Retinal pigment epithelial cell (primary cell): ENCODE measurements at places on chromosomes 2 and 18.
A peak's percentile ranks its signal among the peaks of the same experiment; 100 is the strongest.

GRCh38 chr2:98757904-98758421, 27.0 kb upstream of the MGAT4A start:
- peak; percentile 41 for DNase-seq

DNA sequence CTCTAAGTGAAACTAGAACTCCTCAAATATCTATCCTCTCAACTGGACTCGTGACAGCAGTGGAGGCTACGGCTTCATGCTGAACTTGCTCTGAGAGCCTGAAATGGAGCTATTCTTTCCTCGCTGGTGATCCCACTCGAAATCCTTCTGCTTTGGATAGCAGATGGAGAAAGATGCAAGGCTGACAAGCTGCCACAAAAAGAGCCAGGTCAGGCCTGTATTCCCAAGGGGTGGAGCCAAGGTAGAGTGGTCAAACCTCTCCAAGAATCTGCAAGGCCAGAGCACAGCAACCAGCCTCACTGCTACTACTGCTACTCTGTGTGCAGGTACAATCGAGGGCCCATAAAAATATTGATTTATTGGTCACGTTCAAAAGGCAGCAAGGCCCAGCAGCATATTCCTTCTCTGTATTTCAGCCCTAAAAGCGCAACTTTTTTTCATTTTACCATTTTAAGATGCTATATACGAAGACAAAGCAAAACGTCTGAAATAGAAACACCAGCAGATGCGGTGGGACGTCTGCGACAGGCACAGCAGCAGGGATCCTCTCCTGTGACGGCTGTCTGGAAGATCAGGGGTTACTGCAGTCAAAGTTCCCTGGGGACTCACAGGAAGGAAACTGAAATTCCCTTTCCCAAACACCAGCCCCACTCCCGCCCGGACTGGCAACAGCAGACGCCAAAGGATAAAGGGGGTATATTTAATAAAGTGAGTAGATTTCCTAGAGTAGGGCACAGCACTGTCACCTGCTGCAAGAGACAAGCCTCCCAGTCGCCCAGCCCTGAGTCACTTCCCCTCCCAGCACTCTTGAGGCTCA, 2.4 kb downstream of the SPRED2 start:
- no peak for DNase-seq

- no peak for DNase-seq
These were observed 23.4 kb downstream of the CENPA start for GRCh38 chr2:26809211-26809610.

DNA sequence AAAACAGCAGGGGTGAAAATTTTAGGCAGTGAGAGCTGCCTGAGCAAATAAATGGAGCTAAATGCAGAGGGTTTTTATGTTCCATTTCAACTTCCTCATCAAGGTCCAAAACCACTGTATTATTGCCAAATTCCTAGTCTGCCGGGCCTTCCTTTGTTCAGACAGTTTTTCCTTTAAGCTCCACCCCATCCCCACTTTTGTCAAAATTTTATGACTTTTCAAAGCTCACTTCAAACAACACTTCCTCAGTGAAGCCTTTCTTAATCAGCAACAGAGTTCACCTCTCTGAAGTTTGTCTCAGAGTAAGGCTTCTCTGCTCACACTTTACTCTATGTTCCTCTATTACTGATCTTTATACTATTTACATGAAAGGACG, 81.3 kb downstream of the CERKL start:
- no peak for DNase-seq

- no peak for DNase-seq
These were observed 132.2 kb downstream of the ARL4C start for GRCh38 chr2:234364661-234365060.

DNA sequence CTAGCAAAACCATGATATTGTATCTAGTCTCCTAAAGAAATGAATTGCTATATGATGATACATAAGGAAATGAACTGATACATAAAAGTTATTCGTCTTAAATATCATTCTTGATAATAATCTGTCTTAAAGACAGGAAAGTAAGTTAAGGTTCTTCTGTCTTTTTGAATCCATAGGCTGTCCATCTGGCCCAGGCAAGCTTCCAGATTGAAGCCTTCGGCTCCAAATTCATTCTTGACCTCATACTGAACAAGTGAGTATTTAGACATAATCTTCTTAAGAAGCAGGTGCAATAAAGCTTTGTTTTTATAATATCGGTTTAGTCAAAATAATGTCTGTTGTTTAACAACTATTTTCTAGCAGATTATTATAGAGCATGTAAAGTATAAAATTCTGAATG, 37.7 kb downstream of the ADAM23 start:
- no peak for DNase-seq

DNA sequence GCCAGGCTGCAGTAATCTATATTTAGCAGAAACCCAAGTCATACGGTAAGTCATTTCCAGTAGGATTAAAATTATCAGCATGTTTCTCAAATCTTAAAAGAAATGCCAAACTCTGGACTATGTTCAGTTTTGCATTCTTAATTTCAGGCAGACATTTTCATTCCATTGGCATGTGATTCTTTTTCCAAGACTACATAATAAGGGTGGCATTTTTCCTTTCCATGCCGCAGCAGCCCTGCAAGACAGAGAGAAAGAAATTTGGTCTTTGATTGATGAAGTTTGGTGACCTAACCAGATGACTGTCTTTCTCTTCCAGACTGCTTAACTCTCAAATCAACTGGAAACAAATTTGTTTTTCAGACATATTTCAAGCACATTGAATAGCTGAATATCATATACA, 118.1 kb downstream of the FHOD3 start:
- DNase-seq, result no peak

- DNase-seq, result no peak
These were observed 28.8 kb downstream of the TTC32 start for GRCh38 chr2:19873014-19873413.

DNA sequence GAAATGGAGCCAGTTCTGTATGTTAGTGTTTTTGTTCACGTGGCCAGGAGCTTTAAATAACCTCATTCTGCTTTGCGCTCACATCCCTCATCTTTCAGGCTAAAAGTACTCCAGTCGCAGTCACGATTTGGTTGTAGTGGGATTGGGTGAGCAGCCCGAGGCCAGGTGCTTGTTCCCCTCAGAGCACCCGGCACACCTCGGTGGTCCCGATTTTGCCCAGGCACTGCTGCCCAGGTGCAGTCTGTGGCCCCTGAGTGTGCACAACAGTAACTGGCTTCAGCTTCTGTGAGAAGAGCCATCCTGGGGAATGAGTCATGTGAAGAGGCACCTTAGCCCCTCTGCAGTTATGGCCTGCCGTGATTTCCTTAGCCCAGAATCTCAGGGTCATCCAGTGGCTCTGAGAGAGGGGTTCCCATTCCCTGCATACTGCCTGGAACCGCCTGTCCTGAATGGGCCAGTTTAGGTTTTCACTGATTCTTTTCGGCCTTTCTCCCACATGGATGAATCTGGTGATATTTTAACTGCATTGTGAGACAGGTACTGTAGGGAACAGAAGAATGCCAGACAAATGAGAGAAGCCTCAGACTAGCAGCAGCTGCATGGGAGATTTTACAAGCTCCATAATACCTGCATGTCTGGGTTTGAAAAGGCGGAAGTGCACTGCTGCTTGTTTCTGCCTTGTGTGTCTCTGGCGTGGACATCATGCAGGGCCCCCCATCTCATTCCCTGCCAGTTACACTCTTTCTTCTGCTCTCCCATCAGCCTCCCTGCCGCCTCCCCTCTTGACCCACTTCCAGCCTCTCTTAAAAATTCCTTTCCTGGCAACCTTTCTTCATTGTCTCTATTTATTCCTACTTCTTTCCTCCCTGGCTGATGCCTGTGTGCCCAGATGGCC, 33.5 kb downstream of the IMPA2 start:
- DNase-seq, result no peak

GRCh38 chr2:42138163-42139015, 30.8 kb upstream of the EML4 start:
- peak; percentile 96 for DNase-seq

DNA sequence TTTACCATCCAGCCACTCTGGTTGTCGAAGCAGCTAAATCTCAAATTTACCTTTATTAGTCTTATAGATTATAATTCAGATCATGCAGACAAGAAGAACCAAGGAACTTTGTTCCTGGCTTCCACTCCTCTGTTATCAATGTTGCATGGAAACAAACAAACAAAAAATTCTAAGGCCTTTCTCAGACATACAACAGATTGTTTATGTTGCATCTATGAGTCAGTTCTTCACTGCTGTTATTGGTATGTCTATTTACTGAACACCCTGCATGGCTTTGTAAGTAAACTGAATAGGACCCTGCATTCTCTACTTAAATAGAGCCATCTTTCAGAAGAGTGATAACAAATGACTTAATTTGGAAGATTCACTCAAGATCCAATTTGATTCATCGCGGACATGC, 1.6 kb upstream of the ANKRD44 start:
- no peak for DNase-seq

- no peak for DNase-seq
These were observed 2.2 kb downstream of the CD226 start for GRCh38 chr18:69945220-69946114.

DNA sequence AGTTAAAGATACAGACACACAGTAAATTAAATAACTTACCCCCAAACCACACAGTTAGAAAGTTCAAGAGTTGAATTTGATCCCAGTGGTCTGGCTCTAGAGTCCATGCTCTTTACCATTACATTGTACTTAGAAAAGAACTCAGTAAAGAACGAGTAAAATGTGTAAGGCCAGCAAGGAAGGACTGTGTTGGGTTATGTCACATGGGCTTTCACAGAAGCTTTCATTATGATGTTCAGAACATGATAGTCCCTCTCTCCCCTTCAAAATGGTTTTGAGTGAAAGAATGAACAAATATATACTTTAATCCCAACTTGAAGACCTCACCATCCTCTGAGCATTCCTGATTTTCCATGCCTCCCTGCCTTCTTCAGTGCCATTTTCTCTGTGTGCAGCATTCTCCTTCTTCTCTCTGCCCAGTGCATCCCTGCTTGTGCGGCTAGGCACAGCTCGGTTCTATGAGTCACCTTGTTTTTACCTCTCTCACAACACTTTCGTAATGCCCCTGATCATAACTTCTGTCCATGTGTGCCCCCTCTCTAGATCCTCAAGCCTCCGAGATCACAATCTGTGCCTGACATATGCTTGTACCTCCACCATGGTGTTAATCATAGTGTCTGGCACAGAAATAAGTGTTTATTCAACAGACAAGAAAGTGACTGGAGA, 22.0 kb downstream of the RASGRP3 start:
- no peak for DNase-seq

- DNase-seq, result no peak
These were observed 1.6 kb downstream of the IRS1 start for GRCh38 chr2:226797989-226798421.

- DNase-seq, result no peak
These were observed 24.2 kb downstream of the CDH2 start for GRCh38 chr18:28152754-28153153.

DNA sequence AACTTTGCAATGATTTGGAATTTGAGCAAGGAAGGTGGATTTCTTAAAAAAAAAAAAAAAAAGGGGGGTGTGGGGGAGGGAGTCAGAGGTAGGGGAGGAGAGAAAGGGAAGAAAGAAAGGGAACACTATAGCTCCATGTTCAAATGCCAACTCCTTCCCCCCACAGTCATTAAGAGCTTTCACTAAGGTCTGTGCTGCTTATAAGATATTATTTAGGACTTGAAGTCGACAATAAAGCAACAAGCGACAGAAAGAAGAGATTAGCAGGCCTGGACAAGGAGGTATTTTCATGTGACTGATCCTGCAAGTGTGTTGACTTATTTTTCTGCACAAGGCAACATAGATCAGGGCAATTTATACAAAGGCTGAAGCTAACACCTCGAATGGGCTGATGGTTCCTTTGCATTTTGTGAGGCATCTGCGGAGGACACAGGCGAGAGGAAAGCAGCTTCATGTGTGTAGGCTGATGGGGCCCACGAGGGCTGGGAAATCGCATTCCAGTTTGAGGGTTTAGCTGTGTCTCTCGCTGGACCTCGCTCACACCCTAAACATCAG, 382.0 kb downstream of the SOX11 start:
- peak; percentile 25 for DNase-seq

DNA sequence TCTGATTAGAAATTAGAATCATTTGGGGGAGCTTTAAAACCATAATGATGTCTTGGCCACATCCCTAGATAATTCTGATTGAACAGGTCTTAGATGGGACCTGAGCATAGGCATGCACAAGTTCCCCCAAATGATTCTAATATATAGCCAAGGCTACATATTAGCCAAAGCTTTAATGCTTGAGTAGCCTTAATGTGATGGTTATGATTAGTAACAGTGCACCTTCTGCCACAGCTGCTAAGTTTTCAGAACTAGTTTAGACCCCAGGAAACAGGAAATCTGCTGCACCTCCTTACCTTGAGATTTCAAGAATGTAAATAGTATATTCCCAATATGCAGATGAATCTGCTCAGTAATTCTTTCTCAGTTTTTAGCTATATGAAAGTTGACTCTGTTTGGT, 119.8 kb downstream of the PTPN4 start:
- DNase-seq, result no peak

DNA sequence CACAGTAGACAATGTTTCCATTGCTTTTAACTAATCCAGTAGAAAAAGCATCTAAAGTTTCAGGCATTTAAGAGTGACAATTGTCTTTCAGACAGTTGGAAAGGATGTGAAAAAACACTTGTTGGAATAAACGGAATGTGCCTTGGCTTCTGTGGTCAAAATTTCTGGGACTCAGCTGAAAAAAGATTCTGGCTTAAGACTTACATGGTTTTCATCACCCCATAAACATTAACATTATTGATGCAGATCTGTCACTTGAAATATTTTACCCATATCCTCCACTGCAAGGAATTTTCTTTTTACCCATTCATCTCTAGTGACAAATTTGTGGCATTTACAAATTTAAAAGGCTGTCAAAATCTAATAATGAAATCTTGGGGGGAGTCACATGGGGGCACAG, 166.0 kb downstream of the SRBD1 start:
- DNase-seq, result no peak

- DNase-seq, result no peak
These were observed 192.4 kb upstream of the LRP1B start for GRCh38 chr2:142323206-142323605.

- no peak for DNase-seq
These were observed 55.0 kb downstream of the ABCB11 start for GRCh38 chr2:168976034-168976654.

GRCh38 chr2:18339326-18339725, 221.1 kb downstream of the RDH14 start:
- no peak for DNase-seq

GRCh38 chr18:59144483-59144882, 4.8 kb downstream of the SEC11C start:
- DNase-seq, result no peak

- no peak for DNase-seq
These were observed 1.1 kb upstream of the LIPG start for GRCh38 chr18:49560624-49561288.

DNA sequence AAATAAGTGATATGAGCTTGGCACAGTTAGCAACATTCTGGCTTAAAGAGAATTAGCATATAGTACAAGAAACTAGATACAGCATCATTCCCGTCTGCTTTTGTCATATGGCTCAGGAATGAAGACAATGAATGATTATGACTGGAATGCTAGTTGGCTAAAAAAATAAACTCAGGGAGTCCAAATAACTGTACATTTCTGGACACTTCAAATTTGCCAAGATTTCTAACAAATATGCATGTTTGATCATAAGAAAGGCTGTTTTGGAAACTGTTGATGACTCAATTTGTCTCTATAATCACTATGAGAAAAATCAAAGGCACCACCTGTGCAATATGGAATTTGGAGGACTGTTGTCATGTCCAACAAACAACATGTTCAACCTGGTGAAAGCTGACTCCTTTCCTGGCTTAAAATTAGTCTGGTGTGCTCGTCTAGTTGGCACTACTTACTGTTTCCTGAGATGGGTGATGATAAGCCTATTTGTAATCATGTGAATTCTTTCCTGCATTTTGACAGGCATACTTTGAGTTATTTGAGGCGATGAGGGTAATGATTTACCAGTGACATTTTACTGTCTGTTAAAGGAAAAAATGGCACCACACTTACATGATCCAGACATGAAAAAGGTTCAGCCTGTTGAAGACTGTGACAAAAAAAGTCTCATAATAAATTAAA, 133.9 kb upstream of the CDH20 start:
- DNase-seq, result peak; percentile 35
